CD4-positive, alpha-beta T cell treated with Interleukin-4 for 4 hours (primary cell): ENCODE measurements at places on chromosomes 7 and 10.
A peak's percentile ranks its signal among the peaks of the same experiment; 100 is the strongest.

- peak; percentile 23 for DNase-seq
These were observed 183.6 kb upstream of the NFE2L3 start for GRCh38 chr7:25968205-25968993.

DNA sequence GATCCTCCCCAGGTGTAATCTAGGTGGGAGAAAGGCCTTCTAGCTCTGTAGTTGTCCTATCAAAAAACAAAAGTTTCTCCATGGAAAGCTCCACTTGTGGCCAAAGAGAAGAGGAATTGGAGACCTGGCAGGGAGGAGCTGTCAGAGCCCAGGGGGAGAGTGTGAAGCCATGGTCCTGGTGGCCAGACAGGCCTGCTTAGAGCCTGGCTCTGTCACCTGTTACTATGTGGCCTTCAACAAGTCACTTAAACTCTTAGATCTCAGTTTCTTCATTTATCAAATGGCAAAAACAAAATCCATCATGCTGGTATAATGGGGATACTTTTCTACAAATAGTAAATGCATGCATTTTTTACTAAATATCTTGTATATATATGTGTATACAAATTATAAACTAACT lies 59.0 kb upstream of the NFE2L3 start:
- no peak for DNase-seq

DNA sequence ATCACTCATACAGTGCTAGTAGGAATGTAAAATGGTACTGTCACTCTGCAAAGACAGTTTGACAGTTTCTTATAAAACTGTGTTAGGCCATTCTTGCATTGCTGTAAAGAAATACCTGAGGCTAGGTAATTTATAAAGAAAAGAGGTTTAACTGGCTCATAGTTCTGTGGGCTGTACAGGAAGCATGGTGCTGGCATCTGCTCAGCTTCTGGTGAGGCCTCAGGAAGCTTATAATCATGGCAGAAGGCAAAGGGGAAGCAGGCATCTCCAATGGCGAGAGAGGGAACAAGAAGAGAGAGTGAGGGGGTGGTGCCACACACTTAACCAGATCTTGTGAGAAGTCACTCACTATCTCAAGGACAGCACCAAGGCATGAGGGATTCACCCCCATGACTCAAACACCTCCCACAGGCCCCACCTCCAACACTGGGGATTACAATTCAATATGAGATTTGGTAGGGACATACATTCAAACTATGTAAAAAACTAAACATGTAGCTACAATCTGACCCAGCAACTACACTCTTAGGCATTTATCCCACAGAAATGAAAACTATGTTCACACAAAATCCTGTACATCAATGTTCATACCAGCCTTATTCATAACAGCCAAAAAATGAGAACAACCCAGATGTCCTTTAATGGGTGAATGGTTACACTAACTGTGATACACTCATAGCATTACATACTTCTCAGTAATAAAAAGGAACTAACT lies 5.0 kb downstream of the ALDH18A1 start:
- no peak for DNase-seq

- no peak for DNase-seq
These were observed 185.7 kb downstream of the STK31 start for GRCh38 chr7:23895666-23896096.

DNA sequence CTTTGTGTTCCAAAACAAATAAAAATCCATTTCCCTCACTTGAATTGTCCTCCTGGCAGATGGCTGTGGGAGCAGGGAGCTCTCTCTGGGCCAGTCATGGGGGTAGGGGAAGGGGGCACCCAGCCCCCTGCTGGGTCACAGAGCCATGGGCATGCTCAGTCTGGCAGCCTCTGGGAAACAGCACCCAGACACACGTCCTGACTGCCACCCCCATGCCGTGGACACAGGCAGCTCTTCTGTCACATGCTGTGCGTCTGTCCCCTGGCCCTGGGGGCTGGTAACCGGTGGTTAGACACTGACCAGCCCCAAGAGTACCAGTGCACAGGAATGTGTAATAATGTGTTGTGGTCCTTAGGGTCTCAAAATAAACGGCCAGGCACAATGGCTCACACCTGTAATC lies 47.0 kb downstream of the RASGEF1A start:
- no peak for DNase-seq

DNA sequence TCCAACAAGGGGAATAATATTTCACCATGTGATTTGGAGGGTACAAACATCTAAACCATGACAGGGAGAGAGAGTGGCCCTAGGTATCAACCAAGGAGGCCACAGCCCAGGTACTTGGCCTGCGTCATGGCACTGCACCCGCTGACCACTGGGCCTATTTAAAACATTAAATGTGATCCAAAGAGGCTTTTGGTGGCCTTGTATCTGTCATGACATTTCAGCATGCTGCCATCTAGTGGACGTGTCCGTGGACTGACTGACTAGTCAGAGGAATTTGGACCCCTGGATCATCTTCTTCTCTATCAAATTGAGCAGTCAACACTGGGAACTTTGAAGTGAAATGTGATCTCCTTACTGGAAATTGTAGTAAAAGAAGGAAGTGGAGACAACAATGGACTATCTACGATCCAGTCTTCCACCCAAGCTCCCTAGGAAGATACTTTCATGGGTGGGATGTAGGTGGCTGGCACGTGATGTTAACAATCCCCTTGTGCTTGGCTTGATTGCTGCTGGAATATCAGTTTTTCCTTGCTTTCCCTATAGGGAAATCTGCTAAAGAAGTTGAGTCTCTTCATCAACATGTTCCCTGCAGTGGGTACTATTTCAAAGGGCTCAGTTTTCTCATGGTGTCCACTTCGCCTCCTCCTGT lies 24.6 kb upstream of the ITGA8 start:
- DNase-seq: peak; percentile 34

DNA sequence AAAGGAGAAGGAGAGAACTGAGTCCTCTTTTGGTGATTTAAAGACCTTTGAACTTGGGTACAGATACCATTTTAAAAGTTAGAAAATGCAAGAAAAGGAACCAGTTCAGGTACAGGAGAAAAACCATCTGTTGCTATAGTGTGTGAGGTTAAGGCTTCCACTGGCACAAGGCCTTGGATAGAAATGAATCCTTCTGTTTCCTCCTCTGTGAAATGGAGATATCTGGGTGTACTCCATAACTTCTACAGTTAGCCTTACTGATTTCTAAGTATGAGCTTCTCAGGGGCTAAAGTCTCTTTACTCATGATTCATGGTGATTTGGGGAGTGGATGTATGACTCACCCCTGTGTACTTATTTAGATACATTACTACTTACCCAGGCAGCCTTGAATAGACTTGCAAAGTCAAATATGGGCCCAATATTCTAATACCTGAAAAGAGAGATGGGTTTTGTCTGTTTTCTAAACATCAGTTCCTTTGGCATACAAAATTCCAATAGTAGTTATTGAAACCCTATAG lies 117.2 kb upstream of the ADO start:
- DNase-seq: peak; percentile 42

DNA sequence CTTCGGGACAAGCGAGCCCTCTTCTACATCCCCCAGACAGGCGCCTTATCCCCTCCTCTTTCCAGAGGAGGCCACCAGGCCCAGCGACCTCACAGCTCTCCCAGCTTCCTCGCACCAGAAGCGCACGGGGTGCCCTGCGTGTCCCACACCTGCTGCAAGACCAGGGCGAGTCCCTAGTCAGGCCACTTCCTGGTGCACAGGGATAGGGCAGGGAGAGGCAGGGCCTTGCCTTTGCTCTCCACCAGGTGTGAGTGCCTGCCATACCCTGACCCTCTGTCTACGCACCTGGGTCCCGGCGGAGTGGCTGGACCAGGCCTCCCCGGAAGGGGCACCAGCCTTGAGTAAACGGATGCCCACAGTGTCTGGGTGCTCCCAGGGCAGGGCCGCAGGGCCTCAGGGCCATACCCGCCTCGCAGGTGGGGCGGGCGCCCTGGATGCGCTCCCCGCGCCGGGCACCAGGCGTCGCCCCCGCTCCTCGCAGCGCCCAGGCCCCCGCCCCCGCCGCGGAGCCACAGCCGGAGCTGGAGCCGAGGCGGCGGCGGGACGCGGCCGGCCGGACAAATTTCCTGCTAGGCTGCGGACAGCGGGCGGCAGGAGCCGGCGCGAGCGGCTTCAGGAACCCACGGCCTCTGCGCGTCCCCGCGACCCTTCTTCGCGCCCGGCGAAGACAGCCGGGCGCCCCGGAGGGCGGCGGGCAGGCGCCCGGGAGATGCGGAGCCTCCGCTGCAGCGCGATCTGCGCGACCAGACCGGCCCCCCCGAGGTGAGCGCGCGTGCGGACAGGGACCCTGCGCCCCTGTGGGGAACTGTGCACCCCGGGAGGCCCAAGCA lies at the start of gene PTPRE:
PTPRE (plus strand) TSS at position 556 of the 830 bp plus-strand sequence. CDS start 133,779 bp downstream, outside the sequence.
- DNase-seq: peak; percentile 25

- no peak for DNase-seq
These were observed 77.3 kb downstream of the GRK5 start for GRCh38 chr10:119284679-119285096.

DNA sequence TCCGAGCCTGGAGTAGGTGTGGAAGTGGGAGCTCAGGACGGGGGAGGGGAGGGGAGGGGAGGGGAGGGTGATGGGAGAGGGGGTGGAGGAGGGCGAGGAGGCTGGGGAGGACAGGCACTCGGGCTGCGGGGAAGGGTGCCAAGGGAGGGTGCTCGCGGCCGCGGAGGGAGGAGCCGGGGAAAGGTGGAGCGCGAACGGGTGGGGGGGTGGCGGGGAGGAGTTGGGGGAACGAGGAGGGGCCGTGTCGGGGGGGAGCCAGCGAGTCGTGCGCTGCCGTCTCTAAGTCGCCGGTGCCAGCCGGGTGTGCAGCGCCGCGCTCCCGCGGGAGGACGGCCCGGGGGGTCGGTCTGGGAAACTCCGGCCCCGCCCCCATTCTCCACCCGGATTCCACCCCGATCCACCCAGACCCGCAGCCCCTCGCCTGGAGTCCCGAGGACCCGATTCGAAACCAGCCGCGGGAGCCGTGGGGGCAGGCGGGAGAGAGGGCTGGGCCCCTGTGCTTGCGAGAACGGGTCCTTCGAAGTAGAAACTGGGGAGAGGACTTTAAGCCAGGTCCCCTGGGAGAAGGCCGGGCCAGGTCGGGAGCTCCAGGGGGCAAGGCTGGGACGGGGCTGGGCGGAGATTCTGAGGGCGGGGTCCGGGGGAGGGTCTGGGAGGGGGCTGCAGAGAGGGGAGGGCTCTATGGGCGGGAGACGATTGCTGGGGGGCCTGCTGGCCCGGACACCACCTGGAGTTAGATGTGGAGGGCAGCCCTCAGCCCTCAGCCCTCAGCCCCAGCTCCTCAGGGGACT lies at the start of gene ZNF467:
ZNF467 (minus strand) TSS at position 143 of the 791 bp plus-strand sequence. CDS start 2,556 bp downstream, outside the sequence.
- peak; percentile 50 for DNase-seq

GRCh38 chr7:139661043-139661440 lies 116.8 kb downstream of the HIPK2 start:
- no peak for DNase-seq

DNA sequence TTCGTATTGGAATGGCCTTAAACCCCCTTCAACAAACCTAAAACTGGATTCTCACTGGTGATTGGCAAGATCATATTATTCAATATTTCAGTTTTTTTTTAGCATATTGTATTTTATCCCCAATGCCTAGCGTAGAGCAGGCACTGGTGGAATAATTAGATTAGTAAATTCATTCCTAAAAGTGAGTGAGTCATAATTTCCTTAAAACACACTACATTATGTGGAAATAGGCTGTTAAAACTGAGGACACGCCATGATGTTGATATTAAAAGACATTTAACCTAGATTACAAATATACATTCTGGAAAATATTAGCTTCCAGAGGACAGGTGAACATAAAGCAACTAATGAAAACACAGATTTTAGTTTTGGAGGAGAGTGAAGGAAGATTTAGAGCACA lies 463.9 kb downstream of the PARD3 start:
- no peak for DNase-seq

- DNase-seq: no peak
These were observed 31.4 kb upstream of the AQP1 start for GRCh38 chr7:30880125-30880720.

DNA sequence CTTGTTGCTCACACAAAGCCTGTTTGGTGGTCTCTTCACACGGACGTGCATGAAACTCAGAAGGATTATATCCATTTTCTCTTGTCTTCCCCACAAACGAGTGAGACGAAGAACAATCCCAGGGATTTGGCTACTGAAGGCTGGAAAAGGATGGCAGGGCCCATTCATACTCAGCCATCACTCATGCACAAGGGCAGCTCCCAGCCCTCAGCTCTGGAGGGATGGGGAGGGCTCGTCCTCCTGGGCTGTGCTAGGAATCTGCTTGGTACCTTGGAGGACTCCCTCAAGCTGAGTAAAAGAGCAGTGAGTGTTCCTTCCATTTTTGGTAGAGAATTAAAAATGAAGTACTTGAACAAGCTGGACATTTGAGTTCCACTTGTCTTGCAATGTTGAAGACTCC lies 33.2 kb upstream of the RAB18 start:
- DNase-seq: no peak

GRCh38 chr7:52928591-52928990 lies 106.8 kb upstream of the POM121L12 start:
- no peak for DNase-seq

DNA sequence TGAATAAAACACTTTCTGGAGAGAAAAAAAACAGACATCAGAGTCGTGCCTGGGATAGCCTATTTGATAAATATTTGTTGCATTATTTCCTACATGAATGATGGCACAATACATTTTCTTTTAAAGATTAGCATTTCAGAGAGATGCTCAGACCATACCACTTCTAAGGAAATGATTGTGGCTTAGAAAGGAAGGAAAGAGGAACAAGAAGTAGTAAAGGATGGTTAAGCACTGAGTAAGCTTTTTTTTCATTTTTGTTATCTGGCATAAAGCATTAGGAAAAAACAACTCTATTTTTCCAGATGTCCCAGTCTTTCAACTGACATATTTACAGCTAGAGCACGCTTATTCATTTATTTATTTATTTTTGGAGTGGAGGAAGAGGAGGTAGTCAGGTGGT lies 258.8 kb upstream of the TEX47 start:
- no peak for DNase-seq

DNA sequence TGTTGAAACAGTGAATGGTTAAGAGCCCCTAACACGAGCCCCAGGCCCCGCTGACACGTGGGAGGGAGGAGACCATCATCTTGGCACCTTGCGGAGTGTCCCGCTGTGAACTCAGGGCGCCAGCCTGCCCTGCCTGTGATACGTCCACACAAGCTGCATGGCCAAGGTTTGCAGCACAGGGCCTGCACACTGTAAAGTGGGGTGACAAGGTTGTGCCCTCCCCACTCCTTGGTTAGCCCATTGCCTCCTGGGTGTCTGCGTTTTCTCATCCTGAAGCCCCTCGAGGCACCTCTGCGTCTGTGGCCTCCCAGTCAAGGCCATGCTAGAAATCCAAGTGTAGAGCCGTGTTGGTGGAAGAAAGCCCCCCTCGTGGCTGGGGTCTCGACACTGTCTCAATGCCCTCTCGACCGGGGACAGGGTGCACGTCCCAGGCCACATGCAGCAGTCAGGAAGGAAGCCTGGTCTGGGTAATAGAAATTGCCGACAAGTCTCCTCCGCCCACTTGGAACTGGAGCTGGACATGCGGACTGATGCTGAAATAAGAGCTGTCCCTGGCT lies 192.1 kb downstream of the DNAJB6 start:
- no peak for DNase-seq

DNA sequence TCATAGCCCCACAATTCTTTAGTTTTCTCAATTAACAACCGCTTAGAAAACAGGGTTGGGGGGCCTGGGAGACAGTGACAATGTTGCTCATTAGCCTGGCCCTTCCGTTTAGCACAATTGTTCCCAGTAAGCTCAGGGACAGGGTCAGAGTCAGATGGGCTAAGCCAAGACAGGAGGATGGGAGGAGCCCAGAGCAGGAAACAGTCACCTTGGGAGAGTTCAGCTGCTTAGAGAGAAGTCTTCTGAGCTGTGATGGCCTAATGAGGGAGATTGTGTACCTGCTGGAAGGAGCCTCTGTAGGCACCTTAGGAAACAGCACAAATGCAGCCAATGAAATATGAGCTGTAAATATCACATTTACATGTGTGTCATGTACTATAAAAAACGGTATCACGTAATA lies 35.9 kb downstream of the SVOPL start:
- no peak for DNase-seq

GRCh38 chr7:22137026-22137425 lies 191.3 kb upstream of the CDCA7L start:
- no peak for DNase-seq
